ENCODE measurements at places on chromosomes 12 and 14.

DNA sequence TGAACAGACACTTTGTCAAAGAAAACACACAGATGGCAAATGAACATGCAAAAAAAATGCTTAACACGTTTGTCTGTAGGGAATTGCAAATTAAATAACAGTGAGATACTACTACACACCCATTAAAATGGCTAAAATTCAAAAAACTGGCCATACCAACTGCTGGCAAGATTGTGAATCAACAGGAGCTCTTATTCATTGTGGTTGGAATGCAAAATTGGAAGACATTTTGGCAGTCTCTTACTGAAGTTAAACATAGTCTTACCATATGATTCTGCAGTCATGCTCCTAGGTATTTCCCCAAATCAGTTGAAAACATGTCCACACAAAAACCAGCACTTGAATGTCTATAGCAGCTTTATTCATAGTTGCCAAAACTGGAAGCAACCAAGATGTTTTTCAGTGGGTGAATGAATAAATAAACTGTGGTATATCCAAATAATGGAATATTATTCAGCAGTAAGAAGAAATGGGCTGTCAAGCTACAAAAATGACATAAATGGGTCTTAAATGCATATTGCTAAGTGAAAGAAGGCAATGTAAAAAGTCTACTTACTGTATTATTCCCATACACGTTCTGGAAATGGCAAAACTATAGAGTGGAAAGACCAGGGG, 91.4 kb downstream of the PLEKHA5 start:
- no peak for DNase-seq

- no peak for DNase-seq
Measured at GRCh38 chr12:24278832-24279231, 329.4 kb upstream of the SOX5 start.

DNA sequence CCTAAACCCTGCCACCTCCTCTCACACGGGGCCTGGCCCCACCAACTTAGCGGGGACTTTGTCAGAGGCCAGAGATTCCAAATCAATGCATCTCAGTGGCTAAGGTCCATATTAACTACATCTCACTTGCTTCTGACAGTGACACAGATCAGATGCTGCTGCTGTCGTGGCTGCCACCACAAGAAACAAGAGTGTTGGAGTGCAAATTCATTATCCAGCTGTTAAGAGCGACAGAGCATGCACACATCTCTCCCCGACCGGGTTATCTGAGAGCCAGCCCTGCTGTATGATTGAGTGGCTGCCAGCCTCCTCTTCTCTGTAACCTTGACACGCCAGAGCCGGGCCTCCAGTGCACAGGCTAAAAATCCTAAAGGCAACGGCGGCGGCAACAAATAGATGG, 40.2 kb downstream of the SPRING1 start:
- DNase-seq: no peak

DNA sequence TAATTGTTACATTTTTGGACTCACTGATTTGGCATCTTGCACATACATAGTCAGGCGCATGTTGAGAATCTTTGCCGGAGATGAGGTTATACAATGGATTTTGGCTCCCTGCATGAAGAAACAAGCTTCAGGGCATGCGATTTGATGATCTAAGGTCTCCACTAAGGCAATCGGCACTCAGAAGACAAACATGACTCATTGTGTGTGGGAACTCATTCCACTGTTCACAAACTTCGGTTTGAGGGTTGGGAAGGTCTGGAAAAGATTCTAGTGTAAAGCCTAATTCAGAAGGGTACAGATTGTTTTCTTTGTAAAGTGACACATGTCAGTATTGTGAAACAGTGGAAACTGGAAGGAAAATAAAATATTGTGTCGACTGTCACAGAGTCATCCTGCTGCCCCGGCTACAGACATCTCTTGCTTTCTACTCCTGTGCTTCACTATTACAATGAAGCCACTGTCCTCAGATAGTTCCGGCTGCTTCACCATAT, 192.6 kb upstream of the HMGA2 start:
- DNase-seq: no peak
